ENCODE measurements at places on chromosomes 1 and 21. TPM values are rescaled to one million over a fixed set of nuclear protein-coding genes. Genes with fewer than 3 reads are reported as not detected.

CFHR3 gene
- polyA plus RNA-seq, result 0.20 TPM

PSMA5 gene
- polyA plus RNA-seq, result 73.3 TPM

ATP1A4 gene
- polyA plus RNA-seq, result 0.48 TPM

SH2D5 gene
- 16.7 TPM for polyA plus RNA-seq

PPP1R15B gene
- 14.4 TPM for polyA plus RNA-seq

SLAMF9 gene
- not detected for polyA plus RNA-seq

KRTAP13-2 gene
- polyA plus RNA-seq, result not detected

UBIAD1 gene
- polyA plus RNA-seq, result 26.6 TPM

CA6 gene
- not detected for polyA plus RNA-seq

- no peak for DNase-seq
Observed at GRCh38 chr21:42144679-42145568, 73.8 kb downstream of the UMODL1 start.

DNA sequence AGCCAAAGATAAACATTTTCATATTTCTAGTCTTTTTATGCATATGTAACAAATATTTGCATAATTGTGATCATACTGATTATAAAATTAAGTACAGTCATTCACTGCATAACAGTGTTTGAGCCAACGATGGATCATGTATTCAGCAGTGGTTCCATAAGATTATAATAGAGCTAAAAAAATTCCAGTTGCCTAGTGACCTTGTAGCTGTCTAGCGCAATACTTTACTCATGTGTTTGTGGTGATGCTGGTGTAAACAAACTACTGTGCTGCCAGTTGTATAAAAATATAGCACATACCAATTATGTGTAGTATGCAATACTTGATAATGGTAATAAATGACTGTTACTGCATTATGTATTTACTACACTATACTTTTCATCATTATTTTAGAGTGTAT lies 2.1 kb upstream of the S100A10 start:
- DNase-seq, result no peak

GRCh38 chr1:6345460-6345859 lies 48.1 kb downstream of the ACOT7 start:
- no peak for DNase-seq

- DNase-seq, result no peak
Observed at GRCh38 chr1:212754193-212754592, 37.4 kb downstream of the NSL1 start.

DNA sequence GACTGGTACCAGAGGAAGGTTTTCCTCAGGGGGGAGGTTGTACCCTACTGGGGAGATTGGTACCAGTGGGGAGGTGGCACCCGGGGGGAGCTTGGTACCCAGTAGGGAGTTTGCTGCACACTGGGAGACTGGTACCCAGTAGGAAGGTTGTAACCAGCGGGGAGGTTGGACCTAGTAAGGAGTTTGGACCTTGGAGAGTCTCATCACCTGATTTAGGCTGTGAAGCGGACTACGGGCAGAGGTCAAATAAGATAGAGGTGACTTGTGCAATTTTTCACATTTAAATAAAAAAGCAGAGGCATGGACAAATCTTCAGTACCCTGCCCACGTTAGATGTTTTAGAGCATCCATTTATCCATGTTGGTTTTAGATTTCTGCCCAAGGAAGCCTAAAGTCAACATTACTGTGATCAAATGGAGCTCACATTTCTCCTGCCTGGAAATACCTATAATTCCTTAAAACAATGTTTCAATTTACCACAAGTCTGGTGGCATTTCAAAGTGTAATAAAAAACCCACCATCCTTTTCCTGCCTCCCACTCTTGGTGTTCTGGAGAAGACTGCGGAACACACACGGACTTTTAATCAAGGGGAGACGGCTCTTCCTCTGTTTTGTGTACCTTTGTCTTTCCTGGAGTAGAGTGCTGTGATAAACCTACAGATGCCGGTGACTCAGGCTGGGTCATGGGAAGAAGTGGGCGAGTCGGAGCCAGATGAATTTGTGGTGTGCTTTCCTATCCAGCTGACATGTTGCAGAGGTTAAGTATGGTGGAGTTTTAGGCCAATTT lies 36.2 kb upstream of the MRPS6 start:
- no peak for DNase-seq

DNA sequence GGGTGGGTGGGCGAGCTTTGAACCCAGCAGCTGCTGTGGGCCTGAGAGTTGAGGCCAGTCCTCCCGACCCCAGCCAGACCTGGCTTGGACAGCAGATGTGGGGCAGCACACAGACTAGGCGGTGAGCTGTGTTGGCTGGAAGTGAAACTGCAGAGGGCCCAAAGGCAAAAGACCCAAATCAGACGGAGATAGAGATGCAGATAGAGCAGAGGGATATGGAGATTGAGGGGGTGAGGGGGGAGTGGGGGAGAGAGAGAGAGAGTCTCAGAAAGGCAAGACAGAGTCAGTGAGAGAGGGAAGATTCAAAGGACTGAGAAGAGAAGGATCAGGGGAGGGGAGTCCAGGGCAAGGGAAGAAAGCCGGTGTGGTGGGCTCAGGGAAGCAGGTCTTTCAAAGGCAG lies 17.0 kb upstream of the POU3F1 start:
- no peak for DNase-seq

DNA sequence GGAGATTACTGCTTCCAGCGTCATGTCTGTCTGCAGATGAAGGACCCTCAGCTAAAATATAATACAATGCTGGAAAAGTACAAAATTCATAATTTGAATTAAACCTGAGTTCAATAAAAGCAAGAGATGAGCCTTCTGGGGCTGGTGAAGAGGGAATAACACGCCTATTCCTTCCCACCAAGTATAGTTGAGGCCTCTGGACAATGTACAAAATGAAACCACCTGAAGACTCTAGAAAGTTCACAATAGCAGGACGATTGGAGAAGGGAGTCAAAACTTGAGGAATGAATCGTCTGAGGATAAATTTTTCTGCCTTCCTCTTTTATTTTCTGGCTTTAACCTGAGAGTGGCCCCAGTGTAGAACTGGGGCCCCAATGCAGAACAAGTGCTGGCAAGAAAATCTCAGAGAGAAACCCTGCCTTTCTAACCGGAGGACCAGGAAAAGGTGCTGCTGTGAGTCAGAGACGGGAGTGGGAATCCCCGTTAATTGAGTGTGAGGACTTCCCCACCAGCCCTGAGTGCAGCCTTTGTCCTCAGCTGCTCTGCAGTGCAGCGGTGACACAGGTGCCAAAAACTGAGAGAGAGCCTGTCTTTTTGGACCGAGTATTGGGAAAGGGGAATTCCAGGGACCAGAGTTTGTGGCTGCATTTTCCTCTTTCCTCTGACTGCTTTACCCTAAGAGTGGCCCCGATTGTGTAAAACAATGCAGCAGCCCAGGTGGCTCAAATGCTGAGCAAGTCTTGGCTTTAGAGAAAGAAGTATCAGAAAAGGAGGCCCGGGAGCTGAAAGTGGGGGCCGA lies 264.9 kb downstream of the DYRK1A start:
- DNase-seq, result peak; percentile 58

DNA sequence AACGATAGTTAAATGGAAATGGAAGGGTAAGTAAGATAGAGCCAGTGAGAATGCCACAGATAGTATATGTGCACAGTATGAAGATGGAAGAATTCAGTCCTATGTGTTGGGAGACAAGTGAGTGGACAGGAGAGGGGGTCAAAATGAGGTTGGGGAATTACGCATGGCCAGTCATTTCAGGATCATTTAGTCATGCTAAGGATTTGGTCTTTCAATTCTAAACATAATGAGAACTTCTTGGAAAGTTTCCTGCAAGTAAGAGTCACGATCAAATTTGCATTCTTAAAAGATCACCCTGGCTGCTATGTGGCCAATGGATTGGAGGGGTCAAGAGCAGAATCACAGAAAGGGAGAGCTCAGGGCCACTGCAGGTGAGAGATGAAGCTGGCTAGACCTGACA lies 64.0 kb upstream of the KCNK2 start:
- DNase-seq, result no peak

DNA sequence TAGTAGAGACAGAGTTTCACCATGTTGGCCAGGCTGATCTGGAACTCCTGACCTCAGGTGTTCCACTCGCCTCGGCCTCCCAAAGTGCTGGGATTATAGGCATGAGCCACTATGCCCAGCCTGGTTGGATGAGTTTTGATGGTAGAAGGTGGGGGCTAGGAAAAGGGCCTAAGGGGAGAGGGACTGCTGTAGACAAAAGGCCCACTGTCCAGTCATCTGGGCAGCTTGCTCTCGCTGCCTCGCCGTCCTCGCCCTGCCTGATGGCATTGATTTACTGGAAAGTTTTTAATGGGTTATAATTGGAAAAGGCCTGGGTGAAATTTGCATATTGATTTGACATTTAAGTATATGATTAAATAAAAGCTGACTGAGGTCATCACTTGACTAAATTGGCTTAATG lies 175.1 kb upstream of the CSF3R start:
- DNase-seq, result no peak

DNA sequence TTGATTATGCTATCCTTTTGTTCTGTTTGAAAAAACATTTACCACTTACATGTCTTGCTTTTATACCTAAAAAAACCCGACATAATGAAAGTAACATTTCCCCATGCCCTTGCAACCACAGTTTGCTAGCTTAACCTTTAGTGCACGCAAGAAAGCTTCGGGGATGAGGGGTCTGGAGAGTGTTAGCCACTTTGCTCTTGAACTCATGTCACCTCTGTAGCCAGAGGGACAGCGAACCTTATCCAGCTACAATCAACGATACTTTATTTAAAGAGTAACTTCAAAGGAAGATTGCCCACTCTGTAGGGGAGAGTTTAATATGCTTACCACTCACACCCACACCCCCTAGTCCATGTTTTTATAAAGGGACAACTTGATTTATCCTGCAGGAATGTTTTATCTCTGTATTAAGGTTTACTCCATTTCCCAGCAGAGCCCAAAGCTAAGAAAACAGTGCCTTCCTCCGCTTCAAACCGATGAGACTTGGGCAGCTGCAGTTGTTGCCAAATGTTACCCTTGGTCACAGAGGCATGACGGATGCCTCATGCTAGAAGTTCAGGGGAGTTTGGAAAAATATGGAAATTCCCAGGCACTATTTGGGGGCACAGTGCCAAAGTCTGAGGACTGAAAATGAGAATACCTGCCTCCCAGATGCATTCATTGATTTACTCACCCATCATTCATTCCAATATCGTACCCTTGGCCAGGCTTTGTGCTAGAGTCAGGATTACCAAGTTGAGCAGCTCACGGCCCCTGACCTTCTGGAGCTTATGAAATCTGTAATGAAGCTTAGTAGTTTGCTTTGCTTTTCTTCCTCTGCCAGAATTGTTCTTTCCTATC lies 61.4 kb upstream of the VCAM1 start:
- no peak for DNase-seq

DNA sequence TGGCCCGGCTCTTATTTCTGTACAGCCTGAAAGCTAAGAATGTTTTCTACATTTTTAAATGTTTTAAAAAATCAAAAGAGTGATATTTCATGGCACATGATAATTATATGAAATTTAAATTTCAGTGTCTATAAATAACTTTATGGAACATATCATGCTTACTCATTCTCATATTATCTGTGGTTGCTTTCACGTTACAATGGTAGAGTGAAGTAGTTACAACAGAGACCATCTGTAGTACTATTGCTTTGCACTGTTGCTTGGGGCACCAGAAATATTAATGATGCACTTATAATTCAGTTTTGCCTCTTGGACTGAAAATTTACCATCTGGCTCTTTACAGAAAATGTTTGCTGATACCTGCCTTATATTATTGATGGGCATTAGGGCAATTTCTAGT lies 481.6 kb downstream of the PLPP3 start:
- no peak for DNase-seq

DNA sequence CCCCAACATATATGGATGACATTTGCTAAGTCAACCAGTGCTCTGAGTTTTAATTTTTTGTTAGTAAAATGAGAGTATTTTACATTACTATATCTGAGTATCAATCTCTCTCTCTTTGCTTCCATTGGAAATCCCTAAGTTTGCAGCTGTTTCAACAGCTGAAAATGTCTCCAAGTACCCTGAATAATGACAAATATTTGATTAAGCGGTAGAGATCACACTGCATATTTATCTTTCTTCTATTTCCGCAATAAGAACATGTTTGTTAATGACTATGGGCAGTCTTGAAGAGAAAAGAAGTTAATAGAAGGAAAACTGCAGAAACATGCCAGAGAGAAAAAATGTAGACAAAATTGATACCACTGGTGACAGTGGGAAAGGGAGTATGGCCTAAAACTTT lies 1117.5 kb downstream of the NCAM2 start:
- DNase-seq, result no peak

GRCh38 chr1:37808369-37809319 lies 636 bp upstream of the YRDC start:
- DNase-seq, result peak; percentile 84

- no peak for DNase-seq
Observed at GRCh38 chr1:23251812-23252211, 34.5 kb upstream of the HTR1D start.

GRCh38 chr1:43548285-43549271 lies 17.9 kb downstream of the PTPRF start:
- no peak for DNase-seq

DNA sequence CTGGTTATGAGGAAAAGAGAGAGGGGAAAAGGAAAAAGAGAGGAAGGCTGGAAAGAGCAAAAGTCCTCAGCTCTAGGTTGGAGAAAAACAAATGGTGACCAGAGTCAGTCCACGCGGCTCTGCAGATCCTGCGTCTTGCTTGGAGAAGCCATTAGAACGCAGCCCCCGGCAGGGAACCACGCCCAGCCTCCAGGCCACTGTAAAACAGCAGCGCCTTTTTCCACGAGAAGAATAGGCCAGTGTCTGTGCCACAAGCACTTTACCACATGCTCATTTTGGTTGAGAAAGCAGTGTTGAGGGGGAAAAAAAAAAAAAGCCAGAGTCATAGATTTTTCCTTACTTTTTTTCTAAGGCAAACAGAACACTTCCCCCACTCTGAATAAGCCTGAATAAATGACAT lies 846.9 kb upstream of the ADAMTS5 start:
- DNase-seq, result no peak

DNA sequence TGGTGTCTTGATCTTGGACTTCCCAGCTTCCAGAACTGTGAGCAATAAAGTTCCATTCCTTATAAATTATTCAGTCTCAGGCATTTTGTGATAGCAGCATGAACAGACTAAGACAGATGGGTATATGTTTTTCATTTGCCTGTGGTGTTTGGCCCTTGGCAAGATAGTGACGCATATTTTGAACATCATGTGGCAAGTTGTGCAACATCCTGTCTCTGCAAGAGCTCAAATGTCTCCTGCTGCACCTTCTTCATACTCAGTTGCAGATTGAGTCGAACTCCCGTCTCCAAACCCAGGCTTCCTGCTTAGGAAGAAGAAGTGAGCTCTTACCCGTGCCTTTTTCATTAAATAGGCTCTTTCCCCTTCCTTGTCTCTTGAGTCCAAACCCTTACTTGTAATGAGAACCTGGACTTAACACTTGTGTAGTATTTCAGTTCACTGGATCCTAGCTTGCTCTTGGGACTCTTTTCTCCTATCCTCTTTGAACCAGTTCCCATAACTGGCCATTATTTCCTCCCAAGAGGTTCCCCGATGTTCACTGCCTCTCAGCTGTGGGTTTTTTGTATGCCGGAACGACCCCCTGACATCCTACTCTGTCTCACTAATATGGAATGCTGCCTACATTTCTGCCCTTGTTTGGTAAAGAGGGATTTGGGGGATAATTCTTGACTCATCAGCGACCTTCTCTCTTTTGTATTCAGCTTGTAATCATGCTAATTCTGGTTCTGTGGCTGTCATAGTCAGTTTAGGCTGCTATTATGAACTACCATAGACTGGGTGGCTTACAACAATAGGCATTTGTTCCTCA lies 125.0 kb upstream of the KCNK2 start:
- no peak for DNase-seq

All from H1 (cell line).